ENCODE measurements at places on chromosomes 12 and 14.

DNA sequence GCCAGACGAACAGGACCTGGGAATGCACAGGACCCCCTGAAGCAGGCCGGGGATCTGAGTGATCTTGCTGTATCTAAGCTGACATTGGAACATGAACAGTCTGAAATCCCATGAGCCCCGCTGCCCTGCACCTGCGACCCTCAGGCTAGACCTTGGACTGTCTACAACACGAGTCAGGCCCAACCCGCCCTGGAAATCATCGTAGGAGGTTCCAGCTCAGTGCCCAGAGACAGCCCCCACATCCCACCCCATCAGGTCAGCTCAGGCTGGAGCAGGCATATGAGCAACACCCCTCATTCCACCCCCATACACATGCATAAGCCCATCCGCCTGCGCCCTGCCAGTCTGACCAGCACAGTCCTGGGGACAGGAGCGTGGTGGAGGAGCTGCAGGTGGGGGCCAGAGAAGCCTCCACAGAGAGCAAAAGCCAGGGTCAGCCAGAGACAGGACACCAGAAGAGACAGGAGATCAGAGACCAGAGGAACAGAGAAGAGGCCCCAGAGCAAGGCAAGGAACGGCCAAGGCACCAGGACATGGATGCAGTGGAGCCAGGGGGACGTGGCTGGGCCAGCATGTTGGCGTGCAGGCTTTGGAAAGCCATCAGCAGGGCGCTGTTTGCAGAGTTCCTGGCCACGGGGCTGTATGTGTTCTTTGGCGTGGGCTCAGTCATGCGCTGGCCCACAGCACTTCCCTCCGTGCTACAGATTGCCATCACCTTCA, at the start of gene AQP6:
Gene AQP6, plus strand, starts transcription at position 307 of the 720 bp plus-strand sequence. Its CDS starts 227 bp downstream, at position 534.
- no peak for DNase-seq

- DNase-seq, result no peak
Measured at GRCh38 chr12:51678086-51678724, 87.2 kb downstream of the SCN8A start.

GRCh38 chr12:130436741-130437501, 99.2 kb downstream of the PIWIL1 start:
- no peak for DNase-seq

DNA sequence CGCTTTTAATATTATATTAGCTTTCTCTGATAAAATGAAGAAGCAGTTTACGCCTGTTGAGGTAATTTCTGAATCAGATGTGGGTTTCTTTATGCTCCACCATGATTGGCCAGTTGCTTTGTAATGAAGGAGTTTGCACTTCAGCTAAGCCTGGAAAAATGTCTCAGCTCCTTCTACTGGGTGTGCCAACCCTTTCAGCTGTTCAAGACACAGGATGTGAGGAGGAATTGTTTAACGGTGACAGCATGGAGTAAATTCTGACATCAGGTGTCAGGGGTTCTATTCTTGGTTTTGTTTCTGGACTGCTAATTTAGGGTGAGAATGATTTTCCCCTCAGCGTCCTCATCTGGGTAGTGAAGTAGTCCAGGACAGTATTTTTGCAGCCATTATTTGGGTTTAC, 43.5 kb downstream of the FLRT2 start:
- no peak for DNase-seq

DNA sequence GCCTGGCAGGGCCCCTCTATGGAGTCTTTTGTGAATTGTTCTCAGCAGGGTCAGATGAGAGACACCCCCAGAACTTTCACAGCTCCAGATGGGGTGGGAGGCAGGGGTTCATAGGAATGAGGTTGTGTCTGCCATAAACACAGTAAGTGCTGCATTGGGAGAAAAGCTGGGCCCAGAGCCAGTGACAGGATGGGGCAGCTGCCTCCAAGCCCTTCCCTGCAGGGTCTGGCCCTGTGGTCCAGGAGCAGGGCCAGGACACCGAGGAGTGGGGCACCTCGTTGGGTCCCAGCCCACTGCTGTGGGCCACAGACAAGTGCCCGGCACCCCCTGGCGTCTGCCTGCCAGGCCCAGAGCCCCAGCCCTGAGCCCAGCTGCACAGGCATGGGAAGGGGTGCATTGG, 13.3 kb downstream of the INF2 start:
- DNase-seq, result no peak

GRCh38 chr14:88251650-88252049, 71.4 kb downstream of the KCNK10 start:
- no peak for DNase-seq

DNA sequence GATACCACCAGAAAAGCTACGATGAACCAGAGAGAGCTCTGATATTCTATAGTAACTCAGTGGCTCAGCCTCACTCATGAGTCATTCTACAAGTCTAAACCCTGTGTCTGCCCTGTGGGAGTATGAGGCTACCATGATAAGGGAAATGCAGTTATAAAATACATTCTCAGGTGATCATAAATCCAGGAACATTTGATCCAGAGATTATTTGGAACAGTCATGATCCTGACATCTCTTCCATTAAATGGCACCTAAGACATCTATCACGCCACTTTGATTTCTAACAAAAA, 202.6 kb upstream of the RASSF8 start:
- no peak for DNase-seq

DNA sequence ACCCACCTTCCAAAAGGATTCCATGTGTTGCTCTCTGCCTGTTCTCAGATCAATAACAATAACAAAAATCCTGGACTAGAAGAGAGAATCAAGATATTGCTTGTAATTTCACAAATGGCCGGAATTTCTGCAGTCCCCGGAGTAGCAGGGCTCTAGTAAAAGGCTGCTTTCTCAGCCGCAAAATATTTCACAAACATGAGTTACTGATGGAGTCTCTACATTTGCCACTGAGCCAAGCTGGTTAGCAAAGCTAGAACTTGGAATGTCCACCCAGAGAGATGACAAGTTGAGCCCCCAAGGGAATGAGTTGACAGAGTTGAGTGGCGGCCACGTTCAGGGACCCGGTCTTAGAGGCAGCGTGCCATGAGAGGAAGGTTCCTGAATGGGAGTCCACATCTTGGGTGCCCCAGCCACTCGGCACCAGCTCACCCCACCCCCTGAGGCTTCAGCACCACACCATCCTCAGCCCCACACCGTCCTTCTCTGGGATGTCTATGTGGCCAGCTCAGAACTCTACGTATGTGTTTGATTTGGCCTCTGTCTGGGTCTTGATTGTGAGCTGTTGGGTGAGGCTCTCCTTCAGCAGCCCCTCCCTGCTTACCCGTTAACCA, 15.9 kb downstream of the FBLN5 start:
- no peak for DNase-seq
